Karpas-422 (cell line): ENCODE measurements at places on chromosomes 7 and 10. TPM values are rescaled to one million over a fixed set of nuclear protein-coding genes. Genes with fewer than 3 reads are reported as not detected.

DNA sequence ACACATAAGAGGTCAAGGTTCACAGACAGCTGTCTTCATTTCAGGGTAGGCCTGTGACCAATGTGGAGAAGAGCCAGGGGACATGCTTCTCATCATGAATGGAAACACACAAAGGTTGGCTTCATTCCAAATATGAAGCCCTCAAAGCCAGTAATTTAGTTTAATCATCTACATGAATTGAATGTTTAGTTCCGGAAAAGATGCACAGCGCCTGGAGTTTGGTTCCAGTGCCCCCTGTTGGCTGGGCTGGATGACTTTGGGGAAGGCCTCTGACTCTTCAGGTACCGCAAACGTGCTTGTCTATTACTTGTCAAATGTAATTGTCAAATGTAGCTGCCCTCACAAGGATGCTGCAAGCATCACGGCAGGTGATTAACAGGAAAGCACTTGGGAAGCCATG, 130.7 kb downstream of the ADRA2A start:
- no peaks in the 10 kb centered on the region for H3K36me3 ChIP-seq
- no peak overlapping the region for H3K4me3 ChIP-seq
- H3K4me1 ChIP-seq = no peaks in the 10 kb centered on the region
- no peaks in the 10 kb centered on the region for H3K27me3 ChIP-seq
- H3K27ac ChIP-seq = no peak overlapping the region

Gene SFRP4
- total RNA-seq = not detected in 2 replicates

- 0 out of 2 replicates have a peak, but pooled peaks cover 2% of the 10 kb centered on the region for H3K36me3 ChIP-seq
- no peaks in the 10 kb centered on the region for H3K27me3 ChIP-seq
- no peak overlapping the region for H3K27ac ChIP-seq
- H3K4me1 ChIP-seq = no peaks in the 10 kb centered on the region
- H3K4me3 ChIP-seq = no peak overlapping the region
- no peak for DNase-seq
These were observed 47.6 kb downstream of the AKAP9 start for GRCh38 chr7:91988213-91988612.

DNA sequence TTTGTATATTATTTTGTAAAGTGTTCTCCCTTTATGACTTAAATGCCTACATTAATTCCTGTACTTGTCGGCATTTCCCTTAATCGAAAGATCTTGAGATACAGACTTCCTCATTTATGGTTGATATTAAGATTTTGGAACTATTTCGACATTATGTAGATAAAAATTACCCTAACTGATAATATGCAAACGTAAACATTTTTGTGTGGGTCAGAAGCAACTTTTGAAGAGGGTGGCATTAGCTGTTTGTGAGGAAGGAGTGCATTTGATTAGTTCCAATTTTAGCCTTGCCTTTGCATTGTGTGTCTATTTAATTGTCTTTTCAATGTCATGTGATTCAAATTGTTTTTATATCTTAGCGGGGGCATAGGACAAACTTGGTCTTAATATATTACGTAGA, 114.7 kb downstream of the BICC1 start:
- no peak overlapping the region for H3K4me3 ChIP-seq
- no peaks in the 10 kb centered on the region for H3K36me3 ChIP-seq
- H3K27me3 ChIP-seq = no peaks in the 10 kb centered on the region
- H3K4me1 ChIP-seq = no peaks in the 10 kb centered on the region
- H3K27ac ChIP-seq = no peak overlapping the region

Gene ANKRD26
- total RNA-seq = 13.2 and 16.3 TPM in 2 replicates

- no peak overlapping the region for H3K4me3 ChIP-seq
- peaks cover 16% of the 10 kb centered on the region for H3K4me1 ChIP-seq
- H3K36me3 ChIP-seq = no peaks in the 10 kb centered on the region
- H3K27me3 ChIP-seq = no peaks in the 10 kb centered on the region; the same call in 1 of the 2 replicates
These were observed 34.0 kb downstream of the AHCYL2 start for GRCh38 chr7:129258649-129259389.

Gene MRC1
- 0.04 TPM in 1 of 2 replicates, not detected in the other for total RNA-seq

- H3K4me3 ChIP-seq = no peak overlapping the region
- H3K36me3 ChIP-seq = no peaks in the 10 kb centered on the region
- no peak overlapping the region for H3K27ac ChIP-seq
These were observed 18.6 kb downstream of the ST7 start for GRCh38 chr7:116971869-116972268.

- no peaks in the 10 kb centered on the region for H3K27me3 ChIP-seq
- no peak for DNase-seq
- no peaks in the 10 kb centered on the region for H3K36me3 ChIP-seq
- H3K4me3 ChIP-seq = peak overlapping the region; percentile 93; the same call in 1 of the 2 replicates
- no peak overlapping the region for H3K27ac ChIP-seq
These were observed 2.1 kb downstream of the ADD3 start for GRCh38 chr10:110009736-110010475.

GRCh38 chr7:97006055-97006815, 882 bp downstream of the DLX6 start:
- H3K4me1 ChIP-seq = no peaks in the 10 kb centered on the region
- DNase-seq = no peak
- no peaks in the 10 kb centered on the region for H3K27me3 ChIP-seq
- no peaks in the 10 kb centered on the region for H3K36me3 ChIP-seq
- no peak overlapping the region for H3K27ac ChIP-seq
- no peak overlapping the region for H3K4me3 ChIP-seq

Gene LAMB1
- total RNA-seq = not detected in 2 replicates

Gene EBLN1
- total RNA-seq = not detected in 2 replicates

- no peak for DNase-seq
- no peak overlapping the region for H3K27ac ChIP-seq
- no peaks in the 10 kb centered on the region for H3K36me3 ChIP-seq
- no peak overlapping the region for H3K4me3 ChIP-seq
These were observed 31.5 kb downstream of the ASB13 start for GRCh38 chr10:5634918-5635317.

- H3K36me3 ChIP-seq = no peaks in the 10 kb centered on the region
- no peaks in the 10 kb centered on the region for H3K27me3 ChIP-seq
- H3K4me3 ChIP-seq = no peak overlapping the region
- no peaks in the 10 kb centered on the region for H3K4me1 ChIP-seq
- H3K27ac ChIP-seq = no peak overlapping the region
These were observed 18.9 kb downstream of the BHLHA15 start for GRCh38 chr7:98229991-98230745.

Gene CYP2E1
- 0.61 TPM in 1 of 2 replicates, not detected in the other for total RNA-seq

Gene MEOX2
- not detected in 2 replicates for total RNA-seq

- peak overlapping the region; percentile 57; the same call in 1 of the 2 replicates for H3K4me3 ChIP-seq
- H3K27me3 ChIP-seq = 0 out of 2 replicates have a peak, but pooled peaks cover 4% of the 10 kb centered on the region
- peak; percentile 61 for DNase-seq
- no peaks in the 10 kb centered on the region for H3K36me3 ChIP-seq
These were observed 147.3 kb downstream of the CELF2 start for GRCh38 chr10:11164803-11165590.

Gene RAMP3
- total RNA-seq = not detected in 2 replicates

DNA sequence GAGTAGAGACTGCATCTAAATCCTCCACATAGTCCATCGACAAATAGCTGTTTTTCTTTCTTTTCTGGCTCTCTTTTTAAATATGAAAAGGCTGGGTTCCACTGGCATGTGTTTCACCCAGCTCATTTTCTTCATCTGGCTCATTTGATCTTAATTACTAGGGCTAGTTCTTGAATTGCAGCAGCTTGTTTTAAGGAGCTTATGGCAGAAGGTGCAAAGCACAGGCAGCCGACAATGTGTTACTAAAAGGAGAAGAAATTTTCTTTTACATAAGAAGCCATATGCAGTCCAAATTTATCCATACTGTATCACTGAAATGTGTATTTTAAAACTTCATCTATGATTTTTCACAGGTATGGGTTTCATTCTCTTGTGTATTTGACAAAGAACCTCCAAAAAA, 205.6 kb upstream of the PTER start:
- H3K27ac ChIP-seq = no peak overlapping the region
- H3K36me3 ChIP-seq = no peaks in the 10 kb centered on the region
- H3K27me3 ChIP-seq = no peaks in the 10 kb centered on the region
- H3K4me1 ChIP-seq = no peaks in the 10 kb centered on the region
- no peak for DNase-seq
- no peak overlapping the region for H3K4me3 ChIP-seq

DNA sequence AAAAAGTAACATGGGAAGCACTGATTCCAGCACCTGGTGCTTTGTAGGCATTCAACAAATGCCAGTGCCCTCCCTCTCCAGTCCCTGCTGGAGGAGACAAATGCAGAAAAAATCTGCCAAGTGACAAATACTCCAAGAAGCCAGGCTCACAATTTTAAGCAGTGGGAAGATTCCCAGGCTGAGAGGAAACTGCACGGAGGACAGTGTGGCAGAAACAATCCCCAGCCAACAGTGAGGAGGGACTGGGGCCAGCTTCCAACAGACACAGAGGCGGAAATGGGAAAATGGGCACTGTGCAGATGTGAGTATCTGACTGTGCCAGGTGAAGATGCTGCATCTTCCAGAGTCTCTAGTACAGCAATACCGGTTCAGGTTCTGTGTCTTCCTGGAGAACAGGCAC, 106.3 kb downstream of the SLIT1 start:
- no peaks in the 10 kb centered on the region for H3K36me3 ChIP-seq
- no peak overlapping the region for H3K4me3 ChIP-seq
- no peak overlapping the region for H3K27ac ChIP-seq

Gene HOXA4
- total RNA-seq = 0.79 TPM in 1 of 2 replicates, not detected in the other

- H3K27me3 ChIP-seq = no peaks in the 10 kb centered on the region
- no peaks in the 10 kb centered on the region for H3K4me1 ChIP-seq
- no peaks in the 10 kb centered on the region for H3K36me3 ChIP-seq
These were observed 17.5 kb downstream of the HYCC1 start for GRCh38 chr7:22996470-22996869.

DNA sequence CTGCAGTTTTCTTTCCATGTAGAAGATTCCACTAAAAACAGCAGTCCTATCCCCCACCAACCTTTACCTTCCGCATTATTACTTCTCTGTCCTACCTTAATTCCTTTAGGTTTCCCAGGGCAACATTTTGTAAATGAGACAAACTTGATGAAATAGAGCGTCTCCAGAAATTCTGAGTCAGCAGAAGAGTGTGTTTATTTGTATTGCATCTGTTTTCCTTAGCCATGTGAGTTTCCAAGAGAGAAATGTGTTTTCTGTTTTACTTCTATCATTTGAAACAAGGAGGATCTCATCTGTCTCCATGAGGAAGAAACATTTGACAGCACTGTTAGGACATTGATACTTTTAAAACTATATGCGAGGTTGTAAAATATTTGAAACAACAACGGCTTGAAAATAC, 244.2 kb upstream of the PLXDC2 start:
- no peaks in the 10 kb centered on the region for H3K4me1 ChIP-seq
- no peaks in the 10 kb centered on the region for H3K27me3 ChIP-seq
- DNase-seq = no peak
- H3K4me3 ChIP-seq = no peak overlapping the region

GRCh38 chr10:16967866-16968415, 150.7 kb upstream of the RSU1 start:
- H3K36me3 ChIP-seq = no peaks in the 10 kb centered on the region
- DNase-seq = no peak
- H3K4me3 ChIP-seq = no peak overlapping the region

DNA sequence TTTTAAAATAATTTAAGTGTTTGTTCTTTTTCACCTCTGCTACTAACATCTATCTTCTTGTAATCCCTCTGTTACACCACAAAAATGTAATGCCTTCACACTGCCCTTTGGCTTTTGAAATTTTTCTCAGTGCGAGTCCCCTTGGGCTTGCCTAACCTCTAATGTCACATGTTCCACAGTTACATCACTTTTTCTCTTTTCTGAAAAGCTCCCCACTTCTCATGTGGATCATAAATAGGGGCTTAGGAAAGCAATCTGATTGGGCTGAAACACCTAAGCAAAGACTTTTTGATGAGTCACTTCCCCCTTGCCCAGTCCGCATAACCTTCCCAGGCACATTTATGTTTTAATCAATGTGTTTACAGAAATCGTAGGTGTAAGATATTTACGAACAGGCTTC, 288.2 kb downstream of the IPMK start:
- H3K36me3 ChIP-seq = no peaks in the 10 kb centered on the region
- no peak for DNase-seq
- H3K4me1 ChIP-seq = no peaks in the 10 kb centered on the region

DNA sequence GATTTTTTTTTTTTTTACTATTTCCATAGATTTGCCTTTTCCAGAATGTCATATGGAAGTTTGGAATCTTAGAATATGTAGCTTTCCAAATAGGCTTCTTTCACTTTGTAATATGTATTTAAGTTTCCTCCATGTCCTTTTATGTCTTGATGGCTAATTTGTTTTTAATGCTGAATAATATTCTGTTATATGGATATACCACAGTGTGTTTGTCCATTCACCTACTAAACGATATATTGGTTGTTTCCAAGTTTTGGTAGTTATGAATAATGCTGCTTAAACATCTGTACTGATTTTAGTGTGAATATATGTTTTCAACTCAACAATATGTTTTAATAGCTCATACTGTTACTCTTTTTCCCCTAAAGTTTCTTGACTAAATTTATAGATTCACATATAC, 669.8 kb upstream of the PCDH15 start:
- DNase-seq = no peak
- H3K4me1 ChIP-seq = no peaks in the 10 kb centered on the region
- no peaks in the 10 kb centered on the region for H3K27me3 ChIP-seq
- H3K4me3 ChIP-seq = no peak overlapping the region
- H3K27ac ChIP-seq = no peak overlapping the region

DNA sequence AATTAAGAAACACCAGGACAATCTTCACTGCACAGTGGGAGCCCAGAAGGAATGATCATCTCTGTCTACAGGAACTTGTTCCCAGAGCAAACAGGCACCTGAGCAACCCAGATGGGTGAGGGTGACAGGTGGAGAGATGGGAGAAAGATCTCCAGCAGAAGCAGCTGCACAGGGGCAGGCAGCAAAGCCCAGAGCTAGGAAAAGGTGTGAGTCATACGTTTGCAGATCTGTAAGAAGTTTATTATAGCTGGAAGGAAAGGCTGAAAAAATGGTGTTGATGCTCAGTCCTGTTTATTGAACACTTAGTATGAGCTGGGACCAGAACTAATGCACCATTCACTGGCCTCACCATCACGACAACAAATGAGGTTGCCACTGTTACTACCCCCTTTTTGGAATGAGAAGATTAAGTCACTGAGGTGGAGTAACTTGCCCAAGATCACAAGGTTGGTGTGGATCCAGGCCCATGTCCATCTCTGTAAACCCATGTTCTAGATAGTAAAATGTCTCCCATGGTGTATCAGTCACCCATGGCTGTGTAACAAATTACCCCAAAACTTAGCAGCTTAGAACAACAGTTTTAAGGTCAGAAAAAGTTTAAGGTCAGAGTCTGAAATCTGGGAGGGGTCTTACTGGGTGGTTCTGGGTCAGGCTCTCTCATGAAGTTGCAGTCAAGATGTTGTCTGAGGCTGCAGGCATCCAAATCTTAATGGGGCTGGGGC, 506.9 kb downstream of the RPS24 start:
- no peaks in the 10 kb centered on the region for H3K36me3 ChIP-seq
- H3K27me3 ChIP-seq = no peaks in the 10 kb centered on the region
- DNase-seq = no peak
- no peaks in the 10 kb centered on the region for H3K4me1 ChIP-seq
- no peak overlapping the region for H3K4me3 ChIP-seq
- H3K27ac ChIP-seq = no peak overlapping the region

GRCh38 chr7:44348300-44348699, 22.9 kb upstream of the CAMK2B start:
- H3K27me3 ChIP-seq = peaks cover 5% of the 10 kb centered on the region; the same call in 1 of the 2 replicates
- no peak overlapping the region for H3K4me3 ChIP-seq
- DNase-seq = peak; percentile 76
- H3K27ac ChIP-seq = no peak overlapping the region
